EH (cell line): ENCODE measurements at places on chromosomes 1 and 21.

GRCh38 chr1:103254691-103255090, 146.4 kb upstream of the COL11A1 start:
- peak; percentile 34 for DNase-seq

GRCh38 chr1:9009438-9010370, 16.5 kb downstream of the SLC2A7 start:
- DNase-seq = peak; percentile 19

- DNase-seq = peak; percentile 55
These were observed 24.9 kb upstream of the CR1L start for GRCh38 chr1:207619871-207620542.

DNA sequence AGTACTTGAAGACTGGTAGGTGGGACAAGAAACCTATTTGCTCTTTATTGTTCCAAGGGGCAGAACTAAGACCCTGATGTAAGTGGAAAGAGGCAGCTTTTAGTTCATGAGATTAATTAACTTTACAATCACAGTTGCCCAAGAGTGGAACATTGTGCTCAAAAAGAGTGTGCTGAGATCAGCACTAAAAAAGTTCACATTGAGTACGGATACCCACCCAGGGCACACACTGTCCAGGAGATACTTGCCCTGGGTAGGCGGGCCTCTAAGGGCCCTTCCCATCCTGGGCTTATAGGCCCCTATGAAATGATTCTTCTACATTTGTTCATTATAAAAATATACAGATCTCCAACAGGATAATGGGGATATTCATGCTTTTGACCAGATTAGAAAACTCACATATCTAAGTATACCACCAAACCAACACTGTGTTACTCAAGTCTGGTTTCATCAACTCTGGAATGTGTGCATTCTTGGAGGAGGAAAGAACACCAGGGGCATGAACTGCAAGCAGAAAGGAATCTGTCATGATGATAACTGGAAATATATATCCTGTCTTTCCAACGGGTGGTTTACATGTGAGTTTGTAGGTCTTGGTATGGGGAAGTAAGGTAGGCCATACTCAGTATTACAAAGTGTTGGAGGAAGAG, 626.2 kb downstream of the SMYD3 start:
- DNase-seq = peak; percentile 96
